NCI-H1694 treated with DMSO at 0.1 percent for 48 hours (cell line): ENCODE measurements at places on chromosomes 2 and 18.

DNA sequence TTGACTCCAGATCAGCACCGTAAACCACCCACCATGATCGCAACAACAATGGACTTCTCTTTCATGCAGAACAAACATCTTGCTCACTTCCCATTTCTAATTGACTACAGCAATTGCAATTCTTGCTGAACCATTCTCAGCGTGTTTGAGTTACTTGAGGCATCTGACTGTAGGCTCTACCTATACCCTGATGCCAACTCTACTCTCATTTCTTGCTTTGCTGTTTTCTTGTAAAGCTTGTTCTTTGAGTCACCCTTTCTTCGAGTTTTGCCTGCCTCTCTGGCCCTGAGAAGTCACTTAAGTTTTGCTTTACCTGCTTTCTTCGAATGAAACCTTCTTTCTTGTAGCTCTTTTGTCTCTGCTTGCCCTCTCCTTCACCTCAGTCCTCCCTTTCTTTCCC, 160.5 kb upstream of the RND3 start:
- no peak for DNase-seq

- DNase-seq = no peak
These were observed 17.5 kb upstream of the KANSL1L start for GRCh38 chr2:210188755-210189154.

GRCh38 chr2:20647738-20648137, 3.2 kb downstream of the HS1BP3 start:
- DNase-seq = no peak

DNA sequence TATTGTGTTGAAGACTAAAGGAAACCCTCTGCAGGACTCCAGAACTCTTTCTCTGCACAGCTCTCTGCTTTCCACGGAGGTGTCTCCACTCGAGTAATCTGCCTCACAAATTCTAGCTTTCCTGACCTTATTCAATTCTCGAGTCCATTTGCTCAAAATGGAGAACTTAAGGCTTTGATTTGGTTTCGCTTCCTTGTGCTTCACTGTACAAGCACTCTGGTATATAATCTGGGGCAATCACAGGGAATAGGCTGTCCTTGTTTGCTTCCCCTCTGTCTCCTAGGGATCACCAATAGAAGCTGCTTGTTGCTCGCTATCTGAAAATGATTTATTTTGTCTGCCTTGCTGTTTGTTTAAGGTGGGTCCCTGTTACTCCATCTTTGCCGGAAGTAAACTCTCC, 129.1 kb upstream of the DOCK10 start:
- DNase-seq = no peak

DNA sequence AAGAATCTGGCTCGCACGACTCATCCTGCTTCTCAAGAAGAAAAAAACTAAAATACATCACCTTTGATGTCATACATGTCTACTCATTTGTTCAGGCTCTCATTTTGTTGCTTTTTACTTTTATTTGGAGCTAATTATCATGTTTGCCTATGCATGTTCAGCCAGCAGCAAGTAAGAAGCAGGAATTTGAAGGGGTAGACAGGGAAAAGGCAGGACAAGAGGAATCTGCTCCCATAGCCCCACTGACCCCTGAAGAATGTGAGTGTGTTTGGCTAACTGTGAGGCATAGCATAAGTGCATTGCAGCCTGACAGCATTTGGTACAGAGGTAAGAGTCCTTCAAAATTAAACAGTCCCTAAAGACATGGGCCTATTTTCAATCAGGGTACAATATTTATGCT, 72.7 kb downstream of the NYAP2 start:
- no peak for DNase-seq

DNA sequence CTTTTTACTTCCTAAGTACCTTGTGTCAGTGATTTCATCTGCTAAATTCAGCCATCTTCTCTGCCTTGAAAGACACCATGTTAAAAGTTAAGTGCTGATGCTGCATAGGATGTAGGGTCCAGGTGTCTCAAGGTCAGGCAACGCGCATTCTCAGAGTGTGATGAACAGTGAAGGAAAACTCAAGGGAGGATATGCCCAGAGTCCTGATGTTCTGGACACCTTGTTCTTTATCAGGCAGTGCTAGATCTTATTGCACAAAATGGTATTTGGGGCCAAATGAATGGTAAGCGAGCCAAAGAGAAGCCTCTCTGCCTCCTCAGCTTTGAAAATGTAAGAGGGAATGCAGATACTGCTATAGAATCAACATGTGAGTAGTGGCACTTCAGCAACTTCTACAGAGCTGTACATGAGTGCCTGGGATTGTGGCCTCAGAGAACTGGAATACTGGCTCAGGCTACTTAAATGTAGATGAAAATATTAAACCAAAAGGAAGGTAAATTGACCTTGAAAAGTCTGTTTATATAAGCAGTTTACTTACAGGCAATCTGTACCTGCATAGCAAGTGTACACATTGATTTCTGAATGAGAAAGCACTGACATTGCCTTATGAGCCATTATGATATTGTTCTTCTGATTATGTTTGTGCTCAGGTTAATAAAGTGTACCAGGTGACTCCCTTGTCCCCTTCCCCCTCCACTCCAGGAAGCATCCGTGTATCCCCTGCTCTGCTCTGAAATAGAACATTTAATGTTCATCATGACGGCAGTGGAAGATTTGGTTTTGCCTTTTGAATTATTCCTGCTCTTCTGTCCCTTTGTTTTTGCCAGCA, 86.7 kb upstream of the RANBP2 start:
- DNase-seq = peak; percentile 74

- DNase-seq = no peak
These were observed 153.5 kb downstream of the FTCDNL1 start for GRCh38 chr2:199697469-199697868.

- DNase-seq = no peak
These were observed 437.9 kb downstream of the PIK3C3 start for GRCh38 chr18:42392926-42393325.

DNA sequence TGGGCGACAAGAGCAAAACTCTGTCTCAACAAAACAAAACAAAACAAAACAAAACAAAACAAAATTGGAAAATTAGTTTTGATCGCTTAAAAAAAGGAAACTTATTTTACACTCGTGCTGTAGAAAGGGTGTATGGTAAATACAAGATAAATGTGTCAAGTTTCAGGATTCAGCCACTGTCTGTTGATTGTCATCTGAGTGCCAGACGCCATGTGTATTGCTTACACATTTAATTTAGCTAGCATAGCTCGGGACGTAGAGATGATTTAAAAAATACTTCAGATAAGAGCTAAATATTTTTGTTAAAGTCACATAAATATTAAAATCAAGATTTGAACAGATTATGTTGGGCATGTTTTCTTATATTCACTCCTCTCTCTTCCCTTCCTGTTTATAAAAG, 568.1 kb upstream of the ZNF804A start:
- DNase-seq = no peak

DNA sequence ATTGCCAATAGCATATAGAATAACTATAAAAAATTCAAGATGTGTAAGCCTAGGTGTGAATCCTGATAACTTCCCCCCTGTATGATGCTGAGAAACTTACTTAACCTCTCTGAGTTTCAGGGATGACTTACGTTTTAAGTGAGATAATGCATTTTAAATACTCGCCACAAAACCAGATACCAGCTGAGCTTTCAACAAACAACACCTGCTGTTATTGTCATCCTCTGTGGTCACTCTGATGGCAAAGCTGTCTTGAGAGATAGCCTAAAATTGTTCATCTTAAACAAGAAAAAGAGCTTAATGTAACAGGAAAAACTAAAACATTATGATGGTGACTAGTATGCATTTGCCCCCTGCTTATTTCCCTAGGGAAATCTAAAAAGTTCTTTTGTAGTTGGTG, 131.5 kb downstream of the RAD51AP2 start:
- DNase-seq = no peak

- no peak for DNase-seq
These were observed 7.5 kb downstream of the MOCOS start for GRCh38 chr18:36194600-36195315.

DNA sequence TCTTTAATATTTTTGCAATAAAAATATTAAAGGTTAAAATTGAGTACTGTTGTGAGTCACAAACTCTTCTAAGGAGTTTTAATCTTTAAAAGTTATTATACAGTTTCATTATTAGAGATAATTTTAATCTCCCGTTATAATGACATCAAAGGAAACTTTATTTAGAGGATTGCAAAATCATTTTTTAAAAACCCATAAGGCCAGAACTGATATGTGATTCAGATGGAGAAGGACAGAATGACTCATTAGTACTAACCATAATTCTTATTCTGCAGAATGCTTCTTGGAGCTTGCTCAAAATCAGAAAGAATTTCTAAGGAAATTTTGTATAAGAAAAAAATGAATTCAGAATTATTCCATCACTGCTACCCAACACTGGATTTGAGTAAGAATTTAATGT, 12.5 kb upstream of the HNRNPLL start:
- no peak for DNase-seq

DNA sequence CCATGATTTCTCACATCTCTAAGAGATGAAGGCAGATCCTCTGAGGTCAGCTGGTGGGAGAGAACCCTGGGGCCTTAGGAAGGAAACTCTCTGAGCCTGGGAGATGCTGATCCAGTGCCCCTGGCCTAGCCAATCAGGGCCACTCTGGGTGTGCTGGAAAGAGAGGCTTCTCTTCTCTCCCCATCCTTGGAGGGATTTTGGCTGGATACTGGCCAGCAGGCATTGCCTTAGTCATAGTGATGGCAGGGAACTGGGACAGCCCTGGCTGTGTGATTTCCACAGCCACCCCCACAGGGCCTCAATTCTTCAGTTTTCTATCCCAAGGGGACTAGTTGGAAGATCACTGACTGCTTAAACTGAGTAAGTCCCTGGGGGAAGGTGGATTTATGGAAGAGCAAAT, 26.6 kb upstream of the PLB1 start:
- DNase-seq = no peak

DNA sequence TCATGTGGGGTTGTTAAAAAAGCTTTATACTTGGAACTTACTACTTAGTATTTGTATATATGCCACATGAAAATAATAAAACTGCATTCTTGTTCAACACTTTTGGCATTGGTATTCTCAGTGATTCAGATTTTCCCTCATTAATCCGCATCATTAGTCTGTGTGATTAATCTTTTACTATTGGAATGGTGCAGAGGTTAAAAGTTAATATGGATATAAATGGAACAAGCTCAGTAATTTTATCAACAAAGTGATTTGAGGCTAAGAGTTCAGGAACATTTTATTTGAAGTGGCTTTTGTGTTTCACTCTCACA, 45.4 kb upstream of the REG3G start:
- DNase-seq = no peak

GRCh38 chr2:206974551-206974950, 35.2 kb downstream of the CPO start:
- no peak for DNase-seq

GRCh38 chr2:75562513-75562864, 1.8 kb upstream of the EVA1A start:
- no peak for DNase-seq

DNA sequence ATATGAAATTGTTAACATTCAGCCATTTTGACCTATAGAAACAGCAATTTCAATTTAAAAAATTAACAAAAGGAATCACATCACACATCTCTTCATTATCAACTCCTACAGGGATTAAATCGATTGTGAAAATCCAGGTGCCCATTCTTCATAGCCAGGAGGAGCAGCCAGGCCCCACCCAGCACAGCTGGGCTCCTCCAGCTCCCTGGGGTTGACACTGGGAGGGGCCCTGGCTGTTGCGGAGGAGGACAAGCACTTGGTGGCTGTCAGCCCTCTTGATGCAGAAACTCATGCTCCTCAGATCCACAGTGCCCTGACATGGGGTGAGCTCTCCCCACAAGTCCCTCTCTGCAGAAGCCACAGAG, 99.8 kb downstream of the FAM210A start:
- DNase-seq = no peak

DNA sequence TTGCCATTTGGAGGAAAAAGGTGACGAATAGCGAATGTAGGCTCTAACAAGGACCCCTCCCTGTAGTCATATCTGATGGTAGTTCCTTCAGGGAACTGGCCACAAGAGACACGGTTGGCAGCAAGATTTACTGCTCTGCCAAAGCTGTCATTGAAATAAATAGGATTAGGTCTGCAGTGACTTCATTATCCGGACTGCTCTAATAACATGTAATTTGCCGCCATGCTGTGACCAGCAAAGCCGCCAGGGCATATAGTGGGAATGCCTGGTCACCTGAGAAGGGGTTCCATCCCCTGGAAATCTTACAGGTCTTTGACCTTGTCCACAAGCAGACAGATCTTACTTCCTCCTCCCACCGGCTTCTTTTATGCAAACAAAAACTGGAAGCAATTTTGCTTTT, 59.4 kb upstream of the LAPTM4A start:
- DNase-seq = no peak

DNA sequence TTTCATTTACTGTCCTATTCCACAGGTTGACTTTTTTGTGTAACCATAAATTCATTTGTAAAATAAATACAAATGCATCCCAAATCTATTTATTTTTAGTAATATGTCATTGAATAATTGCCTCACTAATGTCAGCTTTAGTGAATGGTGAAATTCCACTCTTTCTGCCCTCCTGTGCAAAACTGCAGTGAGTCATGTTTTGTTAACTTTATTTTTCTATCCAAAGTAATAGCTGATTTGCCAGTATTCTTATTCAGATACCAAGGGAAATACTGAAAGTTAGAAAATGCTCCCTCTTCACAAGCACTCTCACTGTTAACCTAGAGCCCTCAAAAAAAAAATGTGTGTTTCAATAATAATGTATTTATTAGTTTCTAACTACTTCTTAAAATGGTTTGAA, 322.8 kb downstream of the RIT2 start:
- DNase-seq = no peak

- no peak for DNase-seq
These were observed 145.6 kb downstream of the LAMA1 start for GRCh38 chr18:6971823-6972478.

- no peak for DNase-seq
These were observed 114.8 kb downstream of the SCG2 start for GRCh38 chr2:223487214-223487846.

DNA sequence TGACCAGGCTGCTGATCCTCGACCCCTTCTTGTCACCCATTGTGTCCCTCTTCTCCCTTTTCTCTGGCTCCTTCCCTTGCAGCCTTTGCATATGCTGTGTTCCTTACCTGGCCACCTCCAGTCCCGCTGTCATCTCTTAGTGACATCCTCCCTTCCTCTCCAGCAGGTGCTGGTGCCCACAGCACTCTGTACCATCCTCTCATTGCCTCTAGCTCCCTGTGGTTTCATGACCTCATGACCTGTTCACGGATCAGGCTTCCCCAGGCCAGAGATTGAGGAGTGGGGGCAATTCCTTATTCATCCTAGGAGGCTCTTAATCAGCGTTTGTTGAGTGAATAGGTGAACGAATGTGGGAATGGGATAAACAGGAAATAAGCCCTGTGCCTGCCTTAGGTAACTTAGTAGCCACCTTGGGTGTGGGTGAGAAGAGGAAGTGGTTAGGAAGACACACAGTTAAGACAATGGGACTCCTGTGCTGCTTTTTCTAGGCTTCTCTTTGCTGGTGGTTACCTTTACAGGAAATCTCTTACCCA, 35.5 kb downstream of the ITGA6 start:
- DNase-seq = no peak
